ENCODE measurements at places on chromosomes 1 and 21.

GRCh38 chr1:90970208-90970607, 51.6 kb downstream of the ZNF644 start:
- no peak for DNase-seq

DNA sequence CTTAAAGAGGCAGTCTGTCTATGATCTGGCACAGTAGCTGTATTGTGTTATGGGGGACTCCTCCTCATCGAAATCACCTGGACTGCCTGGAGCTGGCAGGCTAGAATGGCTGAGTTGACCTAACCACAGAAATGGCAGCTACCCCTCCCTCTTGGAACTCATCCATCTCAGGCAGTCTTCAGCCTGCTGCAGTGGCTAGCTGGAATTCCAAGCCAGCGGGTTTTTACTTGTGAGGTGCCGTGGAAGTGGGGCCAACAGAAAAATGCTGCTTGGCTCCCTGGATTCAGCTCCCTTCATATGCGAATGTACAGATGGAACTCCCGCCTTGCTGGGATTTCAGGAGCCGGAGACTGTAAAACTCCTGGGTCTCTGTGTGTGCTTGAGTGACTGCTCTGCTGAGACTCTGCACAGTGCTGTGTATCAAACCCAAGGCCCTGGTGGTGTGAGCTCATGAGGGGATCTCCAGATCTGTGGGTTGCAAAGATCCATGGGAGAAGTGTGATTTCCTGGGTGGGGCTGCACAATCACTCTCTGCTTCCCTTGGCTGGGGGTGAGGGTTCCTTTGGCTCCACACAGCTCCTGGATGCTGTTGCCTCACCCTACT, 316.9 kb downstream of the CTH start:
- DNase-seq = no peak

DNA sequence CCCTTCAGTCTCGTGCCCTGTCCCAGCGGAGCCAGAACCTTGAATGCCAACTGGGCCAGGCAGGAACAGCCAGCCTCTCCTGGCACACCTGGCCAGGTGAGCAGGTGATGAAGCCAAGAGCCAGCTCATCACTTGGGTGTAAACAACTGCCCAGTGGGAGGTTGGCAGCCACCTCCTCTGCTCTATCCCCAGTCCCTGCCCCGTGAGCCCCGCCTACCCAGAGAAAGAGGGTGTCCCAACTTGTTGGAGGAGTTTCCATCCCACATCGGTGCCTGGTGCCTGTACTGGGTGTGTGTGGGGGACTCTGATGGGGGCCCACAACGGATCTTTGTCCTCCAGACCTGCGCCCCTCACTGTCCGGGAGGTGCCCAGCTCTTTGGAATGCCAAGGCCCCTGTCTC, 17.8 kb upstream of the FAM131C start:
- DNase-seq = no peak

GRCh38 chr1:47872886-47873285, 124.3 kb downstream of the TRABD2B start:
- no peak for DNase-seq

DNA sequence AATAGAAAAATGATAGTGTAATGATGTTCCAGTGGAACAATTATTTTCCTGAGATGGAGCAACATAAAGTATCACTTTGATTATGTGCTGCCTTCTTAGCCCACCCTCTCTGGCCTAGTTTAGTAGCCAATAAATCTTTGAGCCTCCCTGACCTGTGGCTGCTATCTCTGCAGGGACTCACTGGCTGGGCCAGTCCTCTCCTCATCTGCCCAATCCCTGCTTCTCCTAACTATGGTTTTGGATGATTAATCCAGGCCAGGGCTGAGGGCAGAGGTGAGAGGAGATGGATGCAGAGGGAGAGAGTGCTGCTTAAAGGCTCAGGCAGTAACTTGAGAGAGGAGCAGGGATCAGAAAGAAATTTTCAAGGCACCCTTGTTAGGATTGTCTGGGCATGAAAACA, 89.0 kb upstream of the CD34 start:
- no peak for DNase-seq

GRCh38 chr1:231750296-231750695, 123.7 kb downstream of the DISC1 start:
- DNase-seq = no peak

- DNase-seq = no peak
Measured at GRCh38 chr1:81007024-81007423, 793.7 kb upstream of the ADGRL2 start.

DNA sequence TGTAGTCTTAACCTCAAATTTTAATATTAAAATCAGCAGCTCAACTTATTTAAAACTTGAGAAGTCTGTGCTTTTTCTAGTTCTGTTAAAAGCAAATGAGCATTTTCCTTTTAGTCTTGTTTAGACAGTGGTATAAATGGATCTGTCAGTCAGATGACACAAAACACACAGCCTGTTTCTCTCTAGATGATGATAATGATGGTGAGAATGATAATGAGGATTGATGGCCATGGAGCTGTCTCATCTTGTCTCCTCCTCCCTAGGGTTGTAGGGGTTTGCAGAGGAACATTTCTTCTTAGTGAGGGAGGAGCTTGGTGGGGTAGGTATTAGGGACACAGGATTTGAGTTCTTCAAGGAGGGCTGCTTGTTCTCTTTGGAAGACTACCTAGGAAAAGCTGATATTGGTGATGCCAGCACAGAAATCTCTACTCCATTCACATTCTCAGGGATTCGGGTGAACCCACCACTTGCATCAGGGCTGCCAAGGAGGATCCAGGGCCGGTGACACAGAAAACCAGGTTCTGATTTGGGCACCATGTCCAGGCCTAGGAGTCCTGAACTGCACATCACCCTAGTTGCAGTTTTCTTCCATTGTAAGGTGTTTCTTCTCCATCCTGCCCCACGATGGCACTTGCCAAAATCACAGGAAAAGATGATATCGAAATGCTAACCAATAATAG, 147.6 kb downstream of the RHOU start:
- no peak for DNase-seq

GRCh38 chr1:185668013-185668412, 66.2 kb upstream of the HMCN1 start:
- no peak for DNase-seq

- no peak for DNase-seq
Measured at GRCh38 chr1:99969260-99969728, 502 bp upstream of the SLC35A3 start.

- DNase-seq = no peak
Measured at GRCh38 chr1:155322571-155322952, 1.9 kb downstream of the RUSC1 start.

DNA sequence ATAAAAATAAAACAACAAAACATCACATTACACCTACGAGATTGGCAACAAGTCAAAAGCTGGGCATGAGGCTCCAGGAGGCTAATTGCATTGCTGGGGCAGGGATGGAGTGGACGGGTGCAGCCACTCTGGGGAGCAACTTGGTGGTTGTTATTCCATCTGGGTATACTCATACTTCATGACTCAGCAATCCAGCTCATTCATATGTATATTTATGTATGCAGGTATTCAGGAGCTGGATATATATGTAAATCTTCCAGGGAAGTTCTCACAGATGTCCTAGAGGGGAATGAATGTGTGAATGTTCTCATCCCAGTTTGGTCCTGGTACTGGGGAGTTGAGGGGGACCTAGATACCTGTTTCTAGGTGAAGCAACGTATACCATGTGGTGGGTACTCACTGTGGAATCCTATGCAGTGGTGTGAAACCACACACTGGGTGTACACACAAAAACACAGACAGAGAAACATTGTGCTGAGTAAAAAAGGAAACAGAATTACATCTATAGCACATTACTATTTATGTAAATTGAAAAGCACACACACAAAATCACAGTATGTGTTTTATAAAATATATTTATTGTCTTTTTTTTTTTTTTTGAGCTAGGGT, 79.7 kb upstream of the RAB4A start:
- no peak for DNase-seq

DNA sequence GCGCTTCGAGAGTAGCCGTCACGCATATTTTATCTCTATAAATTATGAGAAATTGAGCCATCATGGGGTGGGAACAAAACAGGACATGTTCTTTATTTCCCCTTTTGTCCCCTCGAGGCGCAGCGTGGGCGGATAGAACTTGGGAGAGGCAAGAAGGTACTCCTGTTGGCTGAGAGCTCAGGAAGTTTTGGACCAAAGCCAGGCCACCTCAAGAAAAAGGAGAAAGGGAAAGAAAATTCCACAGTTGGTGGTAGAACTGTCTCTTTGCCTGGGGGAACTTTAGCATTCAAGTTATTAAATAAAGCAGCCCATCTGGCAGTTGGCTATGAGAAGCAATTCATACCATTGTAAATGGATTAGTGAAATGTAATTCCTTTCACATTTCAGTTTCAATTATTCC, 76.4 kb upstream of the DSCAM start:
- DNase-seq = no peak

DNA sequence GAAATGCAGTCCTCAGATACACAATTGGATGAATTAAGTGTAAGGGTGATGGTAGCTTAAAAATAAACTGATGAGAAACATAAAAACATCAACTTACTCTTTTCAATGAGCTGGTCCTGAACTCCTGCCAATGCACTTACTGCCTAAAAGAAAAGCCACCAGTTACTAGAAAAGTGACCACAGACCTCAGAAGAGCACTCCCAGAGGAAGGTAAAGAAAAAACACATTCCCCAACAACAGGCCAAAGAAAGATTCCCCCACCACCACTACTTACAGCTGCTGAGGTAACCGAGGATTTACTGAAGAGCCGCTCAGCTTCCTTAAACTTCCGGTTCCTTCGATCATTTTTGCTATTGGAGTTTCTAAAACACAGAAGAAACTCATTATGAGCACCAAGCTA, 5.4 kb downstream of the MEAF6 start:
- DNase-seq = no peak

- peak; percentile 20 for DNase-seq
Measured at GRCh38 chr1:173823781-173824314, 625 bp upstream of the DARS2 start.

DNA sequence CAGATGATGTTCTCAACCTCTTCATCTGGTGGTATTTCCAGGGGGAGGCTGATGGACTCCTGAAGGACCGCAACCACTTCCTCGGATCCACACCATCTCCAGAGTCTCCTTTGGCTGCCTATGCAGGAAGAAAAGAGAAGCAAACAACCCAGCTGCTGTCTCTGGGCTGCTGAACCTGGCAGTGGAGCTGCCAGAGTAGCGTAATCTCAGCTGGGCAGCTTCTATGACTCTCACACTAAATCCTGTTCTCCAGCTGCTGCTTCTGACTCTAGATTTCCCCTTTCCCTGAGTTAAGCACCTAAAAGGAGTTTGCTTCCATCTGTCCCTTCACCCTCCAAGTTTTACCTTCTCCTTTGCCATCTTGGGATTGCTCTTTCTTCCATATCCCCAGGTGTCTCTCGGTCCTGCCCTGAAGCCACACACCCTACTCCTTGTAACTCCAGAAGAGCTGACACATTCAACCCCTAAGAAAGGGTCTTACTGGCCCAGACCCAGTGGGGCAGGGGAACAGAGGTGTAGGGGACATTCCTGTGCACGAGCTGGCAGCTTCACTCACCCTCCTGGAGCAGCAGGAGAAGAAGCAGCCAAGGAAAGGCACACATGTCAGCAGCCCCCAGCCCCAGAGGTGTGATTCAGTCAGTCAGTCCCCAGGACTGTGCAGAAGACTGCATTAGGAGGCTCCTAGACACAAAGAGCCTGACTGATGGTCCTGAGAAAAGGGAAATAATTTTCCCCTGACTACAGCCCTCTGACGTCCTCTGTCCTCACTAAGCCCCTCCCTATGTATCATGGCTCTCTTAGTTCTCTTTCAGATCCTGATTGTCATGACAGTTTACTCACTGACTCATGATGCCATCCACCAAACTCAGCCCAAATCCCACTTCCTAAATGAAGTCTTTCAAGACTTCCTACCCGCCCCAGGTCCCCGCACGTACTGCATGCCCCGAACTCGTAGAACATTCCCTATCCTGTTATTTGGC, at the start of gene SLAMF9:
Gene SLAMF9 (minus strand): TSS at position 702 of the 980 bp plus-strand sequence. CDS start 100 bp downstream, at position 602.
- DNase-seq = no peak

GRCh38 chr1:153831026-153831425, 55.8 kb downstream of the SLC27A3 start:
- no peak for DNase-seq
